Activated CD4-positive, alpha-beta memory T cell treated with anti-CD3 and anti-CD28 coated beads, Interleukin-2, amount 10 ng/mL, durations not matched to agents 7 days and 5 days (primary cell): ENCODE measurements at places on chromosomes 3 and 15. TPM values are rescaled to one million over a fixed set of nuclear protein-coding genes. Genes with fewer than 3 reads are reported as not detected.

LRRIQ4 gene
- not detected for total RNA-seq

- H3K4me3 ChIP-seq: no peak overlapping the region
- no peak for DNase-seq
- H3K36me3 ChIP-seq: no peaks in the 10 kb centered on the region
- no peaks in the 10 kb centered on the region for H3K4me1 ChIP-seq
- H3K27me3 ChIP-seq: no peaks in the 10 kb centered on the region
Observed at GRCh38 chr3:164791263-164791662, 287.0 kb downstream of the SI start.

FBXO40 gene
- not detected for total RNA-seq

DNA sequence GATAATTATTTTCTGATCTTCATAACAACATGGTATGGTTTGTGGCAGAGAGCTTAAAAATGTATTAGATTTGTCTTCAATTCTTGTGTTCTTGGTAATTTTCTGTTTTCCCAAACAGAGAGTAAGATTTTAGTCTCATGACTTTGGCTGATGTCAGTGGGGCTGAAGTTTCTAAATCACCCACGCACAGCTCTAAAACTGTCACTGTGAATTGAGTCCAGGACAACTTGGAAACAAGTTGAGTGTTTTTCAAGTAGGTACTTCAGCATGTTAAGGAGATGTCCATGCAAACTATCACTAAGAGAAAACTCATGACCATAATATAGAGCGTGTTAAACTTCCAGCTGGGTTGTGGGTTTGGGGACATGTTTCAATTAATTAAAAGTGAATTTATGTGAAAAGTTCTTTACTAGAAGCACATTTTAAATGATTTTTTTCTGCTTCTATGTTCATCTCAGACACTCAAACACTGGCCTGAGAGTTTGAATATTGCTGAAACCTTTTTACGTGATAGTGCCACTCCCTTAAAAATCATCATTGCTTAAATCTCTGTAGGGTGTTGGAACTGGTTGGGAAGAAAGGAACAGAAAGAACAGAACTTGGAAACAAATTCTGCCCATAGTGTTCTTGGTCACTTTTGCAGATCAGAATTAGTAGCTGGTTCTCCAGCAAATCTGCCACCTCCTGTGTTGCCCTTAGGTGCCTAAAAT is 89.8 kb downstream of the KLHL25 start:
- H3K36me3 ChIP-seq: peaks cover 49% of the 10 kb centered on the region
- no peaks in the 10 kb centered on the region for H3K27me3 ChIP-seq
- no peak for DNase-seq

GRCh38 chr15:68684476-68684875 is 105.7 kb downstream of the CORO2B start:
- H3K27ac ChIP-seq: no peak overlapping the region
- no peaks in the 10 kb centered on the region for H3K4me1 ChIP-seq
- no peaks in the 10 kb centered on the region for H3K36me3 ChIP-seq
- peaks cover 13% of the 10 kb centered on the region for H3K27me3 ChIP-seq
- H3K4me3 ChIP-seq: no peak overlapping the region
- DNase-seq: no peak

DNA sequence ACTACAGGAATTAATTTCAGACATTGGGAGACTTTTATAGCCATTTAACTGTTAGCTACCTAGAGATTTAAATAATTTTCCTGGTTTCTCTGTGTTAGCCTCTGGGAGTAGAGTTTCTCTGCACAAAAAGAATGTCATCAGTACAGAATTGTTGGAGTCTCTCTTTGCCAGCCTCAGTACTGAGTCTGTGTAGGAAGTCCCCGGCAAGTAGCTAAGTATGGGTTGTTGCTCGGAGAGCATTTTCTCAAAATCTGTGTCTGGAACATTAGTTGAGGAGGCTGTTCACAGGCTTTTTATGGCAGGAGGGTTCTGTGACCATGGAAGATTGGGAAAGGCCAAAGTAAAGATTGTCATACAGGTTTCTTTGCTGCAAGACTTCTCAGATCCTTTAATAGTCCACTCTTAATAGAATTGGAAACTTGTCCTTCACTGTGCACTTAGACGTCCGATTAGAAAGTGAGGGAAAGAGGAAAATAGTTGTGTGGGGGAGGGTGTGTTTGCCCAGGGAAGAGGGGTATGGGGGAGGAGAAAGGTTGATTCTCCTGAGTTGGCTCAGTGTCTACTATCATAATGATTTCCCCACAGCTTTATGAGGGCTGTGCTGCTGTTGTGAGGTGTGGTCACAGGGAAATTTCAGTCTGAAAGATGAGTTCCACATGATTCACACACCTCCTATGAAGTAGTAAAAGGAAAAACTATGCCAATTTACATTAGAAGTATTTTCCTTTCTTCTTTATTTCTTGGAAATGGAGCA is 207.1 kb downstream of the PTPRG start:
- H3K4me1 ChIP-seq: no peaks in the 10 kb centered on the region
- DNase-seq: no peak
- no peaks in the 10 kb centered on the region for H3K36me3 ChIP-seq
- H3K27me3 ChIP-seq: no peaks in the 10 kb centered on the region

- no peaks in the 10 kb centered on the region for H3K27me3 ChIP-seq
- H3K36me3 ChIP-seq: no peaks in the 10 kb centered on the region
- no peak overlapping the region for H3K27ac ChIP-seq
- no peak overlapping the region for H3K4me3 ChIP-seq
- DNase-seq: no peak
Observed at GRCh38 chr3:111751961-111752360, 107.1 kb upstream of the PHLDB2 start.

AP2M1 gene
- 206 TPM for total RNA-seq

DNA sequence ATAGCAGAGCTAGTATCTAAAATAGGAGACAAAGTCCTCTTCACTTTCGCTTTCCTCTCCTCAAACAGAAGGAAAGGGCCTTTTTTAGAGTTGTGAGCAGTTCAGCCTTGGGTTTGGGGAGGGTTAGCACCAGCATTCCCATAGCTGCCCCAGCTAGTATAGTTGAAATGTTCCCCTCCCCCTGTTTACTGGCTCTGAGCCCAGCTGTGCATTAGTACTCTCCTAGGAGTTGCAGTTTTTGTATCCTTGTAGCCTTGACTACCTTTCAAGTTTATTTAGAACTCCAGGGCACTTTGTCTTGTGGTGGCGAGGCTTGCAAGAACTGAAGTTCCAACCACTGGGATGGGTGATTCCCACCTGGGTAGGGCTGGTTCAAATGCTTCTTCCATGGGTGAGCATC is 245.1 kb upstream of the NAALADL2 start:
- no peaks in the 10 kb centered on the region for H3K27me3 ChIP-seq
- no peak for DNase-seq
- no peak overlapping the region for H3K4me3 ChIP-seq
- no peaks in the 10 kb centered on the region for H3K36me3 ChIP-seq

DNA sequence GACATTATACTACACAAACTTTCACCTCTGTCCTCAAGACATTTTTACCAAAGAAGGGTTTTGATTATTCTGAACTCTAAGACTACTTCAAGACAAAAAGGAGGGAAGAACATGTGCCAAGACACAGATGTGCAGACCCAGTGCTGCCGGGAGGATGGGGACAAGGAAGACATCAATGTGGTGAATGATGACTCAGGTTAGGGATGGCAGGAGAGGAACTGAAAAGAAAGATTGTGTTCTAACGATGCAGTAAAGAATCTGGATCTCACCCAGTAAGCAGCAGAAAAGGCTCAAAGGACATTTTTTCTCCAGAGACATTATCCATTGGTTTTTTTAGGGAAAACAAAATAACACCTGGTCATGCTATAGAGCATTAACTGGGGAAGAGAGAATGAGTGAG is 449.9 kb upstream of the NR2F2 start:
- no peak for DNase-seq
- H3K36me3 ChIP-seq: no peaks in the 10 kb centered on the region
- no peak overlapping the region for H3K27ac ChIP-seq
- no peaks in the 10 kb centered on the region for H3K27me3 ChIP-seq

CDC25A gene
- total RNA-seq: 20.1 TPM

- H3K27ac ChIP-seq: no peak overlapping the region
- DNase-seq: no peak
Observed at GRCh38 chr3:79480746-79481145, 287.1 kb downstream of the ROBO1 start.

DNA sequence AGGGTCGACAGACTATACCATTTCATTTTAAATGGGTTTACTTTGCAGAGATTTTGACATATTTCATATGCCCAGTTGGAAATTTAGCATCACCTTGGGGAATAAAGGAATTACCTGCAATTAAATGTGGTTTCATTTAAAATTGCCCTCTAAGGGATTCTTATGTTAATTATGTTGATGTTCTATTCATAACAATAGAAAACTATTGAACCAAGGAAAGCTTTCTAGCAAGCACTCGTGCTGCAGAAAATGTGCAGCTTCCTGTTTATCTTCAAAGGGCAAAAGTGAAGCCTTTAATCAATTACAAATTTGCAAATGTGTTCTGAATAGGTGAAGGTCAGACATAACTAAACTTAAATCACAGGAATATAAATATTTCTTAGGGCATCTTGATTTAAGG is 352.1 kb downstream of the CHST2 start:
- no peak overlapping the region for H3K27ac ChIP-seq
- no peaks in the 10 kb centered on the region for H3K4me1 ChIP-seq
- no peaks in the 10 kb centered on the region for H3K36me3 ChIP-seq
- no peak for DNase-seq

DNA sequence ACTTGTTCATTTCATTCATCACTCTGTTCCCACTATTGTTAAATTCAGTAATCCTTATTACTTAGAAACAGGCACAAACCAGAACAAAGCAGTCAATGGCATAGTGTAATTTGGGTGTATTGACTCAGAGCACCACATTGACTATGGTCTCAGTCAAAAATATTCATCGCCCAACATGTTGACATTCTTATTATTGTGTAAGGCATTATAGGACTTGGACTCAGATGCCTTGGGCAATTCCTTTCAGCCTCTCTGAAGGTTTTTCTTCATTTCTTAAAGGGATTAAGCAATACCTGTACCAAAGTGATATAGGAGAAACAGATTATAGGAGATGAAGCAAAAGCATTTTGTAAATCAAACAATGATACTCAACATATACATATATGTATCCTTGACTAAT is 114.7 kb upstream of the BHLHE40 start:
- H3K36me3 ChIP-seq: peaks cover 50% of the 10 kb centered on the region
- H3K4me1 ChIP-seq: peaks cover 40% of the 10 kb centered on the region
- H3K27me3 ChIP-seq: no peaks in the 10 kb centered on the region
- H3K4me3 ChIP-seq: no peak overlapping the region
- no peak overlapping the region for H3K27ac ChIP-seq
- no peak for DNase-seq

GRCh38 chr3:47428662-47429061 is 47.1 kb downstream of the SCAP start:
- no peak for DNase-seq
- no peaks in the 10 kb centered on the region for H3K27me3 ChIP-seq
- H3K4me3 ChIP-seq: no peak overlapping the region

IQSEC1 gene
- total RNA-seq: 100 TPM

GRCh38 chr3:43418601-43419272 is 132.4 kb downstream of the SNRK start:
- no peak for DNase-seq
- no peaks in the 10 kb centered on the region for H3K4me1 ChIP-seq
- H3K36me3 ChIP-seq: peaks cover 3% of the 10 kb centered on the region
- no peaks in the 10 kb centered on the region for H3K27me3 ChIP-seq
